Mammary epithelial cell (primary cell): ENCODE measurements at places on chromosomes 7 and 10.

GRCh38 chr7:150311146-150311545 lies 12.0 kb upstream of the LRRC61 start:
- DNase-seq = no peak

GRCh38 chr10:76902949-76903348 lies 734.7 kb downstream of the KCNMA1 start:
- DNase-seq = no peak

DNA sequence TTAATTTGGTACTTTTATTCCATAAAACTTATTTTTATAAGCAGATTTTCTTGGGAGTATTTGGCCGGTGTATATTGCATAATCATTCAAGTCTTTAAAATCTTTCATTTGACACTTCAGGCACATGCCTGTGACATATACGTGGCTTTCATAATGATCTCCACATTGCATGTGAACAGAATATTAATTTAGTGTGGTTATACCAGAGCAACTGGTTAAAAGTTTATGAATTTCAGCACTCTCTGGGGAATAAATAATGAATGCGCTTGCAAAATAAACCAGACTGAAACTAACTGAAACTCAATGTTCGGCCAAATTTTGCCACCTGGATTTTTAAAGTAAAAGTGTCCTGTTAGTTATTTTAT lies 242.3 kb downstream of the GLI3 start:
- DNase-seq = no peak

DNA sequence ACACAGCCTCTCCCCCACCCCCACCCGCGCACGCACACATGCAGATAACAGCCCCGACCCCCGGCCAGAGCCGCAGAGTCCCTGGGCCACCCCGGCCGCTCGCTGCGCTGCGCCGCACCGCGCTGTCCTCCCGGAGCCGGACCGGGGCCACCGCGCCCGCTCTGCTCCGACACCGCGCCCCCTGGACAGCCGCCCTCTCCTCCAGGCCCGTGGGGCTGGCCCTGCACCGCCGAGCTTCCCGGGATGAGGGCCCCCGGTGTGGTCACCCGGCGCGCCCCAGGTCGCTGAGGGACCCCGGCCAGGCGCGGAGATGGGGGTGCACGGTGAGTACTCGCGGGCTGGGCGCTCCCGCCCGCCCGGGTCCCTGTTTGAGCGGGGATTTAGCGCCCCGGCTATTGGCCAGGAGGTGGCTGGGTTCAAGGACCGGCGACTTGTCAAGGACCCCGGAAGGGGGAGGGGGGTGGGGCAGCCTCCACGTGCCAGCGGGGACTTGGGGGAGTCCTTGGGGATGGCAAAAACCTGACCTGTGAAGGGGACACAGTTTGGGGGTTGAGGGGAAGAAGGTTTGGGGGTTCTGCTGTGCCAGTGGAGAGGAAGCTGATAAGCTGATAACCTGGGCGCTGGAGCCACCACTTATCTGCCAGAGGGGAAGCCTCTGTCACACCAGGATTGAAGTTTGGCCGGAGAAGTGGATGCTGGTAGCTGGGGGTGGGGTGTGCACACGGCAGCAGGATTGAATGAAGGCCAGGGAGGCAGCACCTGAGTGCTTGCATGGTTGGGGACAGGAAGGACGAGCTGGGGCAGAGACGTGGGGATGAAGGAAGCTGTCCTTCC lies 620 bp downstream of the EPO start:
- DNase-seq = no peak

DNA sequence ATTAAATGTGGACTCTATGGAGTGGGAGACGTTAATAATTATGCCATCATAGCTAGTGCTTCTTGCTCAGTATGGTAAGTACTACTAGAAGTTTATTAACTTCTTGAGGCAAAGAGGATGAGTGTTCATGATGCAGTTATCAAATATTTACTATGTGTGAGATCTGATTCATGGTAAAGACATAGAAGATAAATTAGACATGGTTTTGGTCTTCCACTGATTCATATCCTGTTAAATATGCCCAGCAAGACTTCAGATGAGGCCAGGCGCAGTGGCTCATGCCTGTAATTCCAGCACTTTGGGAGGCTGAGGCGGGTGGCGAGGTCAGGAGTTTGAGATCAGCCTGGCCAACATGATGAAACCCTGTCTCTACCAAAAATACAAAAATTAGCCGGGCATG lies 547.1 kb upstream of the ANKRD30A start:
- peak; percentile 68 for DNase-seq

DNA sequence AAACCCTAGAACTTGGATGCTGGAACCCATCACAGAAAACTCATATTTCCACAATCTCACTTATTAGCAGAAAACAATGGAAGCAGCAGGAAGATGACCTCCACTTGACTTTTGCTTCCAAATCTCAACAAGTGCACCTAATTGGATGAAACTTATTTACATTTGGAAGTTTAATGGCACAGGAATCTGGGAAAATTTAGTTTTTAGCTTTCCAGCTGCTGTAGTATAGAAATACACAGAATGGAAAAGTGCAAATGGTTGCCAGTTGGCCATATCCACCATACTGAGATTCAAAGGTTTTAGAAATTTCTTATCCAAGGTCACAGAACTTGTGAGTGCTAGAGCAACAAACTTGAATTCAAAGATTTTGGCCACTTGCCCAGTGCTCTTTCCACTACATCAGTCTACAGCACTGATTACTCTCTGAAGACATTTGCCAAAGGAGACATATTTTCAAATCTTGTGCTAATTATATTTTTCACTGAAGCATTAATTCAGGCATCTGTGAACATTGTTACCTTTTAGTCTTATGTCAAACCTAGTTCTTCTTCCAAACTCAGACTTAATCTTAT lies 9.3 kb upstream of the AHR start:
- no peak for DNase-seq

GRCh38 chr7:64755865-64756264 lies 38.4 kb upstream of the ZNF138 start:
- DNase-seq = no peak

DNA sequence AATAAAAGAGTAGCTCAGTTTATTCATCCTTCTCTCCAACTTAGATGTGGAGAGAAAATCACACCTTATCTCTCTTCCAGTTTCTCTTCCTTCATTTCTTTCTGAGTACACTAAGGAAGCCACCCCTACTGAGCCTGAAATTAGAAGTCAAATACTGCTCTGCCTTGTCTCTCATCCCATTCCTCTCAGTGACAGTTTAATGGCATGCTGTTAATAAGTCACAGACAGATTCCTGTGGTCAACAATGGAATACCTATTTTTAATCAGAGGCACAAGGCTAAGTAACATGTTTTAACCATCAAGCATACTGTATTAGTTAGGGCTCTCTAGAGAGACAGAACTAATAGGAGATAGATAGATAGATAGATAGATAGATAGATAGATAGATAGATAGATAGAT lies 253.2 kb downstream of the HTR7 start:
- DNase-seq = no peak

DNA sequence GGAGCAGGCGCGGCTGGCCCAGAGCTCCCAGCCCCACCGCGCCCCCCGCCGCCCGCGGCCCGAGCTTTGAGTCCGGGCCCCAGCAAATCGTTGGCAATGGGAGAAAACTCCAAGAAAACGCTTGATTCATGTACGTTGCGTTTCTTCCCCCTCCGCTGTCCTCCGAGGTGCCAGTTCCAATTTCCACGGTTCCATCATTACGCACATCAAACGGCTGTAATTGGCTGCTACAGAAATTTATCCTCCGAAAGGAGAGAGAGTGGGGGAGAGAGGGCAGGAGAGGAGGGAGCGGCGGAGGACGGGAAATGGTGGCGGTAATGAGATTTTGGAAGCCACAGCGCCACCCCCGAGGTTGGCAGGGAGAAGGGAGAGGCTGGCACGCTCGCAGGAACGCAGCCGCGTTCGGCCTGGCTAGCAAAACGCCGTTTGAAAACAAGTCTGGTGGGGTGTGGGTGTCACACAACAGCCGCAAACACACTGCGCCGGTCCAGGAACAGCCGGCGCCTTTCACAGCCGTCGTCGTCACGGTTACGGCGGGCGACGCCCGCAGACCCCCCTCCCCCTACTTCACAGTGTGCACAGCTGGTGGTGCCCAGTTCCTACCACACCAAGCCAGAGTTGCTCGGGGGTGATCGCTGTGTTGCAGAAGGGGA lies 57.5 kb downstream of the UNCX start:
- DNase-seq = no peak

DNA sequence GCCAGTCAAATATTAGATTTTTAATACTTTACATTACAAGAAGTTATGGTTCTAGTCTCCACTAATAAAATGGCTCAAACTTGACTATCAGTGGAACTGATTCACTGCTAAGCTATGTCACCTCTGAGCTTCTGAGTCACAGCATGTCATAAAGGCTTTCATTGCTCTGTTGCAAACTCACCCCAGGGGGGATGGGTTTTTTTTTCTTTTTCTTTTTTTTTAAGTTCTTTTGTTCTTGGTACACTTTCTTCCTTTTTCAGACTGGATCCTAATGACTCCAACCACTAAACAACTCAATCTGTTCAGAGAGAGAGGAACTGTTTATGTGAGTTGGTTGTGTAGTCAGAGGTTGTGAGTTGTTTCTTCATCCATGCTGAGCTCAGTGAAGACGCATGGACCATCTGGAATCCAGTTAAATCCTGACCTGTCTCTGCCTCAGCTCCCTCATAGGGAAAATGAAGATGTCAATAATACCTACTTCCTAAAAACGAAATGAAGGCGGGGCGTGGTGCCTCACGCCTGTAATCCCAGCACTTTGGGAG lies 11.0 kb downstream of the MYOF start:
- DNase-seq = peak; percentile 90

GRCh38 chr7:2152646-2153045 lies 80.1 kb downstream of the MAD1L1 start:
- DNase-seq = no peak

DNA sequence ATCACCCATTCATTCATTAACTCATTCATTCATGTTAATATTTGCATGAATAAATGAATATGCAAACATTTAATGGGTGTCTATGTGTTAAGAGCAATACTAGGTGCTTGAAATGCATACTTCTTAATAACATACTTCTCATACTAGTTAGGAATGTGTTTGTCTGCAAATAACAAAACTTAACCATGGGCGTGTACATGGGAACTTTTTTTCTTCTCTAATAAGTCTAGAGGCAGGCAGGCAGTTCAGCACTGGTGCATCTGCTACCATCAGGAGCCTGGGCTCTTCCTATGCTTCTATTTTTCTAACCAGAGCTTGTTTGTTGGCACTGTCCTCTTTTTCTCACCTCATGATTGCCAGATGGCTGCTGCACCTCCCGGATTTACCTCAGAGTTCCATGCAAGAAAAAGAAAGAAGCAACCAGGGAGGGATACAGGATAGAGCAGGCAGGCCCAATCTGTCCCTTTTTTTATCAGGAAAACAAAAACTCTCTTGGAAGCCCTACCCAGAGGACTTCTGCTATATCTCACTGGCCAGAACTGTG lies 22.7 kb downstream of the CDHR3 start:
- no peak for DNase-seq

DNA sequence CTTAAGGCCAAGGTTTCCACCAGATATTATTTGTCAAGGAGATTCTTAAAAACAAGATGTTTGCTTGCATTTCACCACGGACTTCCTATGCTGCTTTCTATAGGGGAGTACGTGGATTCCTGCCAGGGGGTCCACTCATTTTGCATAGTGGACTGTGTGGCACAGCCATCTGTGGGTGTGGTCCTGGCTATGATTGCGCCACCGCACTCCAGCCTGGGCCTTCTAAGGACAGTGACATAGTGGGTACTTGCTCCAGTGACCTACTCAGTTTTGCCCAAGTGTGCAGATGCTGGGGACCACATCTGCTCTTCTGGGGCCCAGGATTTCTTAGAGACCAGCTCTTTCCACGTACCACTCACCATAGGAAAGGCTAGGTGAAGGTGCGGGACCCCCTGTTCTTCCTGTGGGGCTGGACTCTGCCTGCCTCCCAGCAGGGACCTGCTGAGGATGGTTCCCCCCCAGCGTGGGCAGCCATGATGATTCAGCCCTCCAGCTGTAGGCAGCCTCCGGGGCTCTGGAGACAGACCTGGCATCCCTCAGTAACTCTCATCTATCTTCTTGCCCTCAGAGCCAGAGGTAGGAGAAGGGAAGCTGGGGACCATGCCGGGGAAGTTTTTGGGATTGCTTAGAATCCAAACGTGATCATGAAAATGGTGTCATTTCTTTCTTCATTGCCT lies 42.9 kb downstream of the HK1 start:
- no peak for DNase-seq

- no peak for DNase-seq
Observed at GRCh38 chr10:133461027-133461426, 7.3 kb downstream of the SCART1 start.

DNA sequence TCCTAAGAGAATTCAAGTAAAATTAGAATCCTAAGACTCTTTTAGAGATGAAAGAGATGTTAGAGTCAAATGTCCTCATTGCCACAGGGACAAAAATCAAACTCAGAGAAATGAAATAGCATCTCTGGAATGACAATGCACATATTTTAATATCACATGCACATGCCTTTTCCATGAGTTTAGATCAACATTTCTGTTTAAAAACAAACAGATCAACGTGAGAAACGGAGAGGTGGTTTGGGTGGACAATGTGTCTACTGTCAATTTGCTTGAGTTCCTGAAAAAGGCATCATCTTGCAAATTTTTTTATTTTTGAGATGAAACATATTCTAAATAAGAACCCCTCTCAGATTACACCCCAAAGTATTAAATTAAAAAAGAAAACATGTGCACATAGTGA lies 130.0 kb downstream of the CHRM2 start:
- no peak for DNase-seq

- no peak for DNase-seq
Observed at GRCh38 chr7:79837915-79838314, 296.7 kb upstream of the GNAI1 start.

- no peak for DNase-seq
Observed at GRCh38 chr7:76187272-76187671, 14.4 kb upstream of the SRRM3 start.

DNA sequence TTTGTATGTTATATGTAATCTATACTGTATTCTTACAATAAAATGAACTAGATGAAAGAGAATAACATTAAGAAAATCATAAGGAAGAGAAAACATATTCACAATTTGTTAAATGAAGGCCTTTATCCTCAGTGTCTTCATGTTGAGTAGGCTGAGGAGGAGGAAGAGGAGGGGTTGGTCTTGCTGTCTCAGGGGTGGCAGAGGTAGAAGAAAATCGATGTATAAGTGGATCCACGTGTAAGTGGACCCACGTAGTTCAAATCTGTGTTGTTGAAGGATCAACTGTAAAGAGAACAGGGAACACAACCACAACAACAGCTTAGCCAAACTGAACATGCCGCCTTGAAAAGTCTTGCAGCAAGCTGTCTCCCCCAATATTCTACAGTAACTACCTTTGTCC lies 161.6 kb upstream of the NRP1 start:
- no peak for DNase-seq
